ENCODE measurements at places on chromosomes 7 and 10.

GRCh38 chr10:44203535-44203934 is 181.4 kb downstream of the CXCL12 start:
- DNase-seq: no peak

DNA sequence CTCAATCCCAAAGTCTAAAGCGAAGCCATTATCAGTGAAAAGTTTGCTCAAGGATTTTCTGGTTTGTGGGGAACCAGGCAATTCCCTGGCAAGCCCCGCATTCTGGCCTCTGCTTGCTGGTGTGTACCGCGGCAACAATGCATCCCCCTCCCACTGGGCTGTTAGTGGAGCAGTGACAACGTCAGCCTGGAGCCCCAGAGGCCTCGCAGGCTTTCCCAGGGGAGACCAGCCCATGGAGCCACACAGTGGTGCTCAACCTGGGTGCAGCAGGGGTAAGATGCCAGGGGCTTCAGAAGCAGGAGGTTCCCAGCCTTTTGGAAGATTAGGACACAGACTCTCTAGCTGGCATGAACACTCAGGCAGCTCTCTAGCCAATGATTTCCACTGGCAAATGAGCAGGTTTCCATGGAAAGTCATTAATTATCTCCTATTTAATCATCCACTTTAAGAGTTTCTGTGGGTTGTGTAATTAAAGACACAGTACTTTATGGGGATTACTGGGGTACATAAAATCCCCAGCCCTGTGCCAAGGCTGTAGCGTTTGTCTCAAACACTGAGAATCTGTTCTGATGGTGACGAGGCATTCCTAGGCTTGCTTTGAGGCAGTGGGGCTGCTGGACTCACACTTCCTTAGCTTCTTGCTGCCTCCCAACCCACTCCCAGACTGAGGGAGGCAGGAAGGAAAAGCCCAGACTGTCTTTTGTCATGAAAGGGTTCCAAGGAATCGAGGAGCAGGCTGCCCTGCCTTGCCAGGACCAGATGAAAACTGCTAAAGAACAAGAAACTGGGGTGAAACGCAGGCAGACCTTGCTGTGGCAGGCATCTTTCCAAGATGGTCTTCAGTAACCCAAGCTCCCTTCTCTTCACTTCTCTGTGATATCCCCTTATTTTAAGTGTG is 411.9 kb upstream of the SHH start:
- DNase-seq: no peak

DNA sequence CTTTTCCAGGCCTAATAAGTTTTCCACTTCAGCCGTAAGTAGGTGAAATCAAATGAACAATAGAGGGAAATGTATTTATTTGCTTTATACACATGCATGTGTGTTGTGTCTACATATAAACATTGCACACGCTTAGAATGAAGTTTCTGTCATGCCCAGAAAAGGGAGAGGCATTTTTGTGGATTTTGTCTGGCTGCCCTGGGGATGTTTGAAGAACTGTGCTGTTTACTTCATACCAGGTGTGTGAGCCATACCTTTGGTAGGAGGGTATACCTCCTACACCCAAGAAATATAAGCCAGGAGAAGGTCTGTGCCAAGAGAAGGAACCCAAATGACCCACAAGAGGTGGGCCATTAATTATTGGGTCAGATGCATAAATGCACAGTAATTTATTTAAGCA is 12.8 kb downstream of the GATAD1 start:
- DNase-seq: no peak

- peak; percentile 25 for DNase-seq
These were observed 21.8 kb downstream of the SLC35G1 start for GRCh38 chr10:93915598-93915997.

- no peak for DNase-seq
These were observed 43.3 kb upstream of the ECHDC3 start for GRCh38 chr10:11698691-11699549.

GRCh38 chr7:88396295-88396947 is 89.7 kb upstream of the STEAP4 start:
- DNase-seq: no peak

DNA sequence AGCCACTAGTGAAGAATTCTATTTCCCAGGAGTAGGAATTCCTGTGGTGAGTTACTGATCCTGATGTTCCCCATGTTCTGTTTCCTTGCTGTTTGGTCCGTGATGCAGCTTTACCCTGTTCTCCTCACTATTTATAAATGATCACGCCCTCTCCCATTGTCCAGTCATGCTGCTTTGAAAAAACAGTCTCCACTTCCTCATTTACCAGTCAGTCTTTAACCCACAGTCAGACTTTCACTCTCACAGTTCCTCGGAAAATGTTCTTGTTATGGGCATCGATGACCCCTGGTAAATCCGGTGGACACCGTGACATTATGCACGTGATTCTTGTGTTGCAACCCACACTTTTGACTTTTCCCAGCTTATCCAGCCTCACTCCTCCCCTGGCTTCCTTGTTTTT is 14.4 kb downstream of the SCIN start:
- DNase-seq: no peak

- DNase-seq: no peak
These were observed 172.6 kb upstream of the NRP1 start for GRCh38 chr10:33506838-33507661.

DNA sequence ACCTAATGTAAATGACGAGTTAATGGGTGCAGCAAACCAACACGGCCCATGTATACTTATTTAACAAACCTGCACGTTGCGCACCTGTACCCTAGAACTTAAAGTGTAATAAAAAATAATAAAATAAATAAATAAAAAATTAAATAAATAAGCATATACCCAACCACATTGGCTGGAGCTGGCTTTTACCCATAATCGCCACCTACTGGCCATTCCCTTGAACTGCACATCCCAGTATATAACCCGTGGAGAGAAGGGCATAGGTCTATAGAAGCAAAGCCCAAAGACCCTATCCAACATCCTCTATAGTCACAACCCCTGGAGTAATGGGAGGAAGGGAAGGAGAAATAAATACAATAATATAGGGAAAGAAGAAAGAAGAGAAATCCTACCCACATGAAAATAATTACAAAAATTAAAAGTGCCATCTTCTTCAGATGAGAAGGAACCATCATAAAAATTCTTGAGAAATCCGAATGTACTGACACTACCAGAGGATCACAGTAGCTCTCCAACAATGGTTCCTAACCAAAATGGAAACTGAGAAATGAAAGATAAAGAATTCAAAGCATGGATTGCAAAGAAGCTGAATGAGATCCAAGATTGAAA is 65.6 kb downstream of the TWIST1 start:
- DNase-seq: peak; percentile 10

GRCh38 chr10:121627876-121628581 is 29.8 kb upstream of the FGFR2 start:
- no peak for DNase-seq

DNA sequence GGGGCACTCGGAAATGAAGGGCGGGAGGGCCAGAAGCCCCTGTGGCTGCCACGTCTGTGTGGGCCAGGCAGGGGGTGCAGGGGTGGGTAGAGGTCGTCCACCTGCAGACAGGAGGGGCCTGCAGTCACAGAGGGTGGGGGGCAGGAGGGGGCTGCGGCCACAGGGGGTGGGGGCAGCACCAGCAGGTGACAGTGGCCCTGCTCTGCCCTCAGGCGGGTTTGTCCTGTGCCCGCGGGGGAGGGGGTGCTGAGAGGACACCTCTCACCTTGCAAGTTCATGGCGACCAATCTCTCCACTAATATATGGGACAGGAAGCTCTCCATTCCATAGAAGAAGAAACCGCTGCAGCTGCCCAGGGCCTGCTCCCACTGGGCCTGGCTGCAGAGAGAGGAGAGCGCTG is 26.6 kb upstream of the NKX6-2 start:
- DNase-seq: no peak

Measured in cerebellar cortex (tissue), 1 donor.